ENCODE measurements at places on chromosomes 7 and 10.

GRCh38 chr10:63166742-63167258 is 33.7 kb downstream of the NRBF2 start:
- DNase-seq, result no peak

- peak; percentile 81 for DNase-seq
Observed at GRCh38 chr7:159035571-159036073, 109.0 kb downstream of the VIPR2 start.

- no peak for DNase-seq
Observed at GRCh38 chr10:110619514-110620397, 24.4 kb upstream of the RBM20 start.

DNA sequence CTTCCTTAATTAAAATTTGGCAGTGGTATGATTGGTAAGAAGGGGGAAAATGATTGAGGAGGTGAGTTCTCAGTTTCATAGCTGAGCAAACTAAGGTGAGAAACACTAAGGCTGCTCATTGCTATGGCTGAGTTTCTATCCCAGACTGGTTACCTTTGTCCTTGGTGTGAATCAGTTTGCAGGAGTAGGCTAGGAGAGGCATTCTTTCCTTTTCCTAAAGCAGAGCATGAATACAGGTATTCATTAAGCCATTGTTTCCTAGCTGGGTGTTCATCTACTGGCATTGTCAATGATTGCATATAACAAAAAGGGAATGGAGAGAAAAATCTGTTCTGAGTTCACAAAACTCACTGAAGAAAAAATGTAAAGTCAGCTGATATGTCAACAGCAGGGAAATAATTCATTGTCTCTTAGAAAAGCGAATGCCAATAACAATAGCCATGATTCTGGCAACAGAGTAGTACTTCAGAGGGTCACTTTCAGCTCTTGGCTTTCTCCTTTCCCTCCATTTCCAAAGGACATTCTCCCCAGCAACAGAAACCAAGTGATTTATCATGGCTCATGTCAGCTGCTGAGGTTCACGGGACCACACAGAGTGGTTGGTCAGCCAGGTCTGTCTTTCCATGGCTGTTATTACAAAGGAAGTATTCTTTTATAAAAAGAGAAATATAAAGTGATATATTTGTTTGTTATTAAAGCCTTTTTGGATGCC is 234.0 kb downstream of the BICC1 start:
- DNase-seq, result no peak

- peak; percentile 65 for DNase-seq
Observed at GRCh38 chr10:133442967-133443924, 10.5 kb upstream of the SCART1 start.

- DNase-seq, result no peak
Observed at GRCh38 chr10:109952526-109952925, 29.2 kb upstream of the XPNPEP1 start.

GRCh38 chr7:34011017-34011695 is 105.8 kb downstream of the BMPER start:
- no peak for DNase-seq

GRCh38 chr7:33873981-33874750 is 31.2 kb upstream of the BMPER start:
- DNase-seq, result no peak

DNA sequence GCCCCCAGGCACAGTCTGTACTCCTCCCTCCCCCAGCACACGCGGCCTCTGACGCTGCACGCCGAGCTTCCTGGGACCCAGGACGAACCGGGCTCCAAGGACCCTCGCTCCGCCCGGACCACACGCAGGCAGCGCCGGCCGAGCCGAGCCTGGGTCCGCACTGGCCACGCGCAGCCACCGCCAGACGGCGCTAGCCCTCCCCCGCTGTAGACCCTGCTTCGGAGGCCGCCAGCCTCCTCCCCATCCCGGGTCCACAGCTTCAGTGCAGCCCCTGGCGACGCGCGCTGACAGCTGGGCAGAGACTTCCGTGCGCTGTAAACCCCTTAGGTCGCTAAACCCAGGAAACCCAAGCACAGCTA is 936 bp upstream of the TCERG1L start:
- DNase-seq, result no peak

DNA sequence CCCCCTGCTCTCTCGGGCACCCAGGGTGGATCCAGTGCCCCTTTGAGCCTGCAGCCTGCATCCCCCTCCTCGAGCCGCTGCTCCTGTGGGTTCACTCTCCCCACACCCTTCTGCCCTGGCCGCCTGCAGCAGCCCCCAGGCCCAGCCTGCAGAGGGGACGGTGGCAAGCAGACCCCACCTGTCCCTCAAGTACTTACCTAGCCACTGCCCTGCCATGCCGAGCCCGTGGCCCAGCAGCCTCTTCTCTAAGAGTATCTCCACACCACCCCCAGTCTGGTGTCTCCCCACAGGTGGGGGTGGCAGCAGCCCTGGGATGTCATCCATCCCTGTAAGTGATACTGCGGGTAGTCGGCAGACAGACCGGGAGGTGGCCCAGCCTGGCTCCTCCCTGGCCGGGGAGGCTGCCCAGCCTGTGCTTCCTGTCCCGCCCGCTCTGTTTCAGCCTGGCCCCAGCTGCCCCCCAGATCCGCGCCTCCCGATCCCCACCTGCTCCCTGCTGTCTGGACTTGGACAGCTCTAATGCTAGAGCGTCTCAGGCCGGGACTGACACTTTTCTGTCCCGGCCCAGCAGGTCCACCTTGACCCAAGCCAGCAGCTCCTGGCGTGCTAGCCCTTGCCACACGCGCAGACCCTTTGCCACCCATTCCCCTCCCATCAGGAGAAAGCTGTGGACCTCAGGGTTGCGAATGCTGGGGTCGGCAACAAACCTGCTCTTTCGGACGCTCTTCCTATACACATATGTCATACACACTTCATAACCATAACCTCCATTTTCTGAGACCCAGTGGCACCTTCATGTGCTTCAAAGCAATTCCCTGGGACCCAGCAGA is 25.0 kb downstream of the YKT6 start:
- no peak for DNase-seq

DNA sequence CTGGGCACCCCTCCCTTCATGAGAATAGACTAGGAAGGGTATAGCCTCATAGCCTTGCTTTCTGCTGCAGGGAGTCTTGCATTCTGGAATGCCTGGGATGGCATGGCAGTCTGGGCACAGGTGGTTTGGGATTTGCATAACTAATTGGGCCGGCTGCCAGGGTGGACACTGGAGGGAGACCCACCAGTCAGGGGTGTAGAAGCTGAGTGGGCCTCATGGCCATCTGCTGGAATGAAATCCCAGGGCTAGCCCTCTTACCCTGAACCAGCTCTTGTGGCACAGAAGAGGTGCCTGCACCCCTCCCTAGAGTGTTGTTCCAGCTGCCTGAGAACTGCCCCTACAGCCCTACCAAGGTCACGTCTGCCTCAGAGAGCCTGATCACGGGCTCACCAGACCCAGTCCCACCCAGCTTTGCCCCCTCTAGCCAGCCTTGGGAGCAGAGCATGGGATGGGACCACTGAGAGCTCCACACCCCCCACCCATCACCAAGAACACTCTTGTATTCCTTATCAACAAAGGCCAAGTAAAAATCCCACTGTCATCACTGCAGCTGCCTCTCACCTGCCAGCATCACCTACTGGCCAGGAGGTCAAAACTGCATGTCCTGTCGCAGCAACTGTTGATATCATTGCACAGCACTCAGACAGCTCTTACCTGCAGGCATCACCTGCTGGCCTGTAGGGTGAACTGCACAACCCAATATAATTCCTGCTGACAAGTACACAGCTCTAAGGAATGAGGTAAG is 148.9 kb downstream of the ZEB1 start:
- no peak for DNase-seq

DNA sequence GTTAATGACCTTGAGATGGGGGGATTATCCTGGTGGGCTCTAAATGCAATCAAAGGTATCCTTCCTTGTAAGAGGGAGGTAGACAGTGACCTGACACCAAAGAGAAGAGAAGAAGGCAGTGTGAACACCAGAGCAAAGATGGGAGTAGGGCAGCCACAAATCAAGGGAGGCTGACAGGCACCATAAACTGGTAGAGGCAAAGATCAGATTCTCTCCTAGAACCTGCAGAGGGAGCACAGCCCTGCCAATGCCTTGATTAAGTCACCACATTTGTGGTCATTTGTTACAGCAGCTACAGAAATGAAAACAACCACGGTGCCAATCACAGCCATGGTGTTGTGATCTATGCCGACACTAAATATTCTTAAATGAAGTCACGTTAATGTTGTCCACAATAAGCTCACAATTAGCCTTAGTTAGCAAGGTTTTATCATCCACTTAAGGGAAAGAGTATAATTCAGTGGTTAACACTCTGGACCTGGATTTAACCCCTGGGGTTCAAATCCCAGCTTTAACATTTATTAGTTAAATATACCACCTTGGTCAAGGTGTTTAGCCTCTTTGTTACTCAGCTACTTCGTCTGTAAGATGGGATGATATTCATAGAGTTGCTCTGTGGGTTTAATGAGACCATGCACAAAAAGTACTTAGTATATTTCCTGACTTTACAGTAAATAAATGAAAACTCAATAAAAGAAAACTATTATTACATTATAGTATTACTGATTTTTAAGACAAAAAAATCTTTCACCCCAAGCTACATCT is 70.8 kb downstream of the SGMS1 start:
- no peak for DNase-seq

GRCh38 chr10:72483471-72483870 is 128.8 kb upstream of the DNAJB12 start:
- no peak for DNase-seq

DNA sequence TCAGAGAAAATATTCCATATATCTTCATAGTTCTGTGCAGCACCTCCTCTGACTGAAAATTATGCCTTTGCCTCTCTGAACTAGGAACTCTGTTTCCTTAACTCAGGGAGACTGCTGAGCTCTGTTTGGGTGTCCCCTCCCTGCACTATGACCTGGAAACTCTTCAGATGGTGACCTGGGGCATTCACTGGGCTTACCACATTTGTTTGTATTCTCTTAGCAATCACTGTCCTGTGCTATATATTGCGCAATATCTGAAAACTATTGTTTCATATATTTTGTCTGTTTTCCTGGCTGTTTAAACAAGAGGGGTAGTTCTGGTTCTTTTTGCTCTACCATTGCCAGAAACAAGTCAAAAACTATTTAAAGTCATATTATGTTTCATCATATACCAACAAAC is 181.8 kb upstream of the KIAA1217 start:
- DNase-seq, result no peak

DNA sequence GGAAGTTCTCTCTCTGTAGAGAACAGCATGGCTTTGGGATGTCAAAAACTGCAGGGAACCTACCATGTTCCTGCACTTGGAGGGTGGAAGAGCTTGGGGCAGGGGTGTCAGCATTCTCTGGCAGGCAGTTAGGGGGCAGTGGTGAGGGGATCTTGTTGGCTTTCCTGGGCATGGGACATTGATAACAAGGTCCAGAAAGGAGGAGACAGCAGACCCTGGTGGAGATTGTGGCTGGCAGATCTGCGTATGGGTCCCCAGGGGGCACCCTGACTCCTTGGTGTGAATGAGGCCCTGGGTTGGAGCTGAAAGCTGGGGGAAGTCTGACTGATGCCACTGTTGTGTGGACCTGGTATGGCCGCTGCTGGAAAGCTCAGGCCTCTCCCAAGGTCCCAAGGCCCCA is 22.9 kb upstream of the CAMK2B start:
- DNase-seq, result no peak

DNA sequence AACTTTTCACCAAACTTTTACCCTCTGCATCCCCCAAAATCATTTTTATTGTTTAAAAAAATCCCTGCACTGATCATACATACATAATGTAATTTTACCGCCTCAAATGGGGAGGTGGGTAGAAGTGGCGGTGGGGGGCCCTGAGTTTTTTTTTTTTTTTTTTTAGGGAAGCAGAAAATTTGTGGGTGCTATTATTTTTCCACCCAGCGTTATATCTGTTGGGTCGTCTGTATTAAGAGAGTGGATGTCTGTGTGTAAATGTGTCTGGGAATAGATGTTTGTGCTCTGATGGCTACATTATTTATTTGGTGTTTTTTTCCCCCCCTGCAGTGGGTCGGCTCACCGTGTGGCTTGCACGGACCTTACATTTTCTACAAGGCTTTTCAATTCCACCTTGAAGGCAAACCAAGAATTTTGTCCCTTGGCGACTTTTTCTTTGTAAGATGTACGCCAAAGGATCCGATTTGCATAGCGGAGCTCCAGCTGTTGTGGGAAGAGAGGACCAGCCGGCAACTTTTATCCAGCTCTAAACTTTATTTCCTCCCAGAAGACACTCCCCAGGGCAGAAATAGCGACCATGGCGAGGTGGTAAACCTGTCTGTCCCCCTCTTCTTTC is 438 bp downstream of the ARID5B start:
- no peak for DNase-seq

- DNase-seq, result no peak
Observed at GRCh38 chr7:71343892-71344291, 211.9 kb downstream of the GALNT17 start.

DNA sequence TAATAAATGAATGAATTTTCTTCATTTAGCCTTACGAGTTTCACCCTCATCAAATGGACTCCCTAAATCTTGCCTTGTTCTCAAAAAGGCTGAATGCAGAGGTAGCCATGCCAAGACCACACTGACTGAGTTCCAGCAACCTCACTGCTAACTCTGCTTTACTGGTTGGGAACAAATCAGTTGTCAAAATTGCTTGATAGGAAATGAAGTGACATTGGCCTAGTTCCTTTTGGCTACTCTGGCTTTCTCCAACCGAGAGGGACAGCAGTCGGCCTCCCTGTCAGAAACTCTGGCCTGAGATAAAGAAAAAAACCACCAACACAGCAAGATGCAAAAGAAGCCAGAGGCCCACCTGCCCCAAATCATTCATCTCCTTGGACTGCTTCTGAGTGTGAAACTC is 87.0 kb downstream of the PPP1R3C start:
- no peak for DNase-seq

GRCh38 chr7:47252675-47253074 is 329.2 kb downstream of the TNS3 start:
- DNase-seq, result no peak

DNA sequence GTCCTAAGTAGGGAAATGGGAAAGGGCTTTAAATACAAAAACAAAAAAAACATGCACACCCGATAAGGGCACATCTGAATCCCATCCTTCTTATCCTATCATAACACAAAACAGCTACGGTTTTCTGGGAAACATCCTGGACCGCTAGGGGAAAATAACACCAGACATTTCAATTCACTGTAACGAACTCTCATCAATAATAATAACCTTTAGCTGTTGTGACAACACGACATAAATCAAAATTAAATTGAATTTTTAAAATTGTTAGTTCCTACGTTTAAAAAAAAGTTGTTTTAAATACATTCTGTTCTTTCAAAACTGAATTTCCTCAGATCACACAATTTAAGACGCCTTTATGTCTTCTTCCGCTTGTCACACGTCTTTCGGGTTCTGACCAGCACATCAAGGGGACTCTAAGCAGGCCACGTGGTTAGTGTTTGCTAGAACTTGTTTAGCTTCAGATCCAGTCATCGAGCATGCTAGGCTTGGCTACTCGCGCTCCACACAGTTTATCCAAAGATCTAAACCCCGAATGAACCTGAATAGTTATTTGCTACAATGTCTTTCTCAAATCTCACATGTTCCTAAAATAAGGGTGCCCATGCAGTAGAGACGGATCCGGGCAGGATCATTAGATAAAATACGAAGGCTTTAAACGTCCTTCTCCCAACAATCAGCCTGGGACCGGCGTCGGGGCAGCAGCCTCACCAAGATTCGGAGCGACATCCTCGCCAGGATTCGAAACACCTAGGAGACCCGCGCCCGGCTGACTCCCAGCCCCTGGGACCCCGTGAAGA is 839 bp downstream of the IKZF5 start:
- DNase-seq, result no peak

All from posterior vena cava (tissue), 2 donors.